Central memory CD8-positive, alpha-beta T cell (primary cell): ENCODE measurements at places on chromosomes 3 and 15.

GRCh38 chr3:89113893-89114840, 6.7 kb downstream of the EPHA3 start:
- no peak for DNase-seq

DNA sequence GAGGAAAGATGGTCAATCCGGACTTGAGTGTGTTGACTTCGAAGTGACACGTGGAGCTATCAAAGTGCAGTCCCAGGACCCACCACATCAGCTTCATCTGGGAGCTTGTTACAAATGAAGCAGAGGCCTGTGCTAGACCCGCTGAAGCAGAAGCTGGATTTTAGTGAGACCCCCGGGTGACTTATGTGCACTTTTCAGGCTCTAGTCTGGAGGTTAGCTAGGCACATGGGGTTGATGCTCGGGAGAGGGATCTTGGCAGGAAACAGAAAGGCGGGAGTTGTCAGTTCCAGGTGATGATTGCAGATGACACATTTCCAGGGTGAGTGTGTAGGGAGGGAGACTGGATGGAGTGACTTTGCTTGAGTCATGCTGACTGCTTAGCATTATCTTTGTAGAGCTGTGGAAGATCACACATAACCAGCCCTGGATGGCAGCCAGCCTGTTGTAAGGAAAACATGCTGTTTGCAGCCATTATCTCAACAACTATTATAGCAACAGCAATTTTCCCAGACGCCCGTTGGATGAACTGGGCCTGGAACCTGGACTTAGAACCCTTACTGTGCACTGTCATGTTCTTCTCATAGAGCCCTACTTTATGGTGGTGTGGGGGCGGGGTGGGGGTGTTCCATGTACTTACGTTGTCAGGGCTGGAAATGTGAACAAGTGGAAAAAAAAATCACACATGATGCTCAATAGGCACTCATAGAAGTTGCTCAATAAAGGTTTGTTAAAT, 122.4 kb downstream of the THSD4 start:
- DNase-seq, result no peak

- no peak for DNase-seq
Measured at GRCh38 chr15:25238716-25239470, 199.9 kb downstream of the UBE3A start.

- no peak for DNase-seq
Measured at GRCh38 chr3:166498446-166498845, 661.2 kb upstream of the BCHE start.

GRCh38 chr3:5431811-5432378, 244.4 kb downstream of the EDEM1 start:
- no peak for DNase-seq

GRCh38 chr3:60674870-60675269, 576.4 kb downstream of the FHIT start:
- DNase-seq, result no peak

GRCh38 chr3:58577269-58577821, at the start of gene FAM107A:
Gene FAM107A, minus strand, starts transcription at chr3:58577391. Its CDS starts 7,531 bp downstream, at chr3:58569860.
- no peak for DNase-seq

DNA sequence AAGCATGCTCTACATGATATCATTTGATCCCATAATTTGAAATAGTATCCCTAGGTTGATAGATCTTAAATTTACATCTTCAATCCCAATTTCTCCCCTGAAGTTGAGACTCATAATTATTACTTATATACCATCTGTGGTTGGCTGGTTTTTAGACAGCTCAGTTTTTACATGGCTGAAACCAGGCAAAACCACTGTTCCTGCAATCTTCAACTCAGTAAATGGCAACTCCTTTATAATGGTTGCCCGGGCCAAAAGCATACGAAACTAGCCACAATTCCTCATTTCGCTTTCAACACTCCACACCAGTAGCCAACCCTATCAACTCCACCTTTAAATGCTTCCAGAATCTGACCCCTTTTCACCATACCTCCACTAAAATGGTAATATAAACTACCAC, 118.5 kb downstream of the TGFBR2 start:
- no peak for DNase-seq

GRCh38 chr15:58016581-58017175, 48.8 kb downstream of the ALDH1A2 start:
- DNase-seq, result no peak

DNA sequence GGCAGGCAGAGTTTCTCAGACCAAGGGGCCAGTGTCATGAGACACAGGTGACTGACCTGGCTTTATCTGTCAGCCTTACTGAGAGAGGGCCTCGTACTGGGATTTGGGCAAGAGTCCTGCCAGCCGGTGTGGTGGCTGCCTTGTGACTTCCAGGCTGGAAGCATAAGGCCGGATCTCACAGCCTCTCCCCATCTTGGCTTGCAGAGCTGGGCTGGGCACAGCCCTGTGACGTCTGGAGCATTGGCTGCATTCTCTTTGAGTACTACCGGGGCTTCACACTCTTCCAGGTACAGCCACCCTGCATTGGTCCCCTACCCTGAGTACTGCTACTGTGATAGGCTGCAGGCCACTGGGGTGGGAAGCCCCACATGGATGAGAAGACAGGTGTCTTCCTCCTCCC, 12.1 kb downstream of the CLK3 start:
- DNase-seq, result no peak

DNA sequence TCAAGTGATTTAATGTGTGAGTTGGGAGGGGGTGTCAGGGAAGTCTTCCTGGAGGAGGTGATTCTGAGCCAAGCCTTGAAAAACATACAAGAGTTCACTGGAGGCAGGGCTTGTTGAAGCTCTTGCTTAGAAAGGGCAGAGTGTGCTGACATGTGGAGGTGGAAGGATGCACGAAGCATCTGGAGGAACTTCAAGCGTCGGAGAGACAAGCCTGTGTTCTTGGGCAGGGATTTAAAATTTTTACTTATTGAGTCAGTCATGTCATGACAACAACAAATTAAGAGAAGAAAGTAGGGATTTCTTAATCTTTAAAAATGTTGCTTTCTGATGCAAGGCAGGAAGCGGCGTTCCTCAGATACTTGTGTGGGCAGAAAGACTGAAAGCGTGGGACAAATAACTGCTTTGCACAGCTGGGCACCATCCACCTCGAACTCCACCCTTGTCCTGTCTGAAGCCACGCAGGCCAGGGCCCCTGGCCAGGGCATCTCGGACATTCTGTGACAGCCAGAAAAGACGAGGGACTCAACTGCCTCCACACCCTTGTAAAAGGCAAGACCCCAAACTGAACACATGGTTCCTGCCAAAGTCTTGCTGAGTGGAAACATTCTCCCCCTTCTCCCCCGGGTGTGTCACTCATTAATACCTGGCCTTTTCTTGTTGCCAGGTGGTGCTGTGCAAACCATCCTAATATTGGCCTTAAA, 6.9 kb upstream of the IL16 start:
- DNase-seq, result no peak
